ENCODE measurements at places on chromosomes 7 and 10.
A peak's percentile ranks its signal among the peaks of the same experiment; 100 is the strongest.

- DNase-seq, result no peak
These were observed 19.3 kb downstream of the OR2F1 start for GRCh38 chr7:143973870-143974416.

GRCh38 chr10:115335366-115335765 is 242.2 kb downstream of the ATRNL1 start:
- no peak for DNase-seq

DNA sequence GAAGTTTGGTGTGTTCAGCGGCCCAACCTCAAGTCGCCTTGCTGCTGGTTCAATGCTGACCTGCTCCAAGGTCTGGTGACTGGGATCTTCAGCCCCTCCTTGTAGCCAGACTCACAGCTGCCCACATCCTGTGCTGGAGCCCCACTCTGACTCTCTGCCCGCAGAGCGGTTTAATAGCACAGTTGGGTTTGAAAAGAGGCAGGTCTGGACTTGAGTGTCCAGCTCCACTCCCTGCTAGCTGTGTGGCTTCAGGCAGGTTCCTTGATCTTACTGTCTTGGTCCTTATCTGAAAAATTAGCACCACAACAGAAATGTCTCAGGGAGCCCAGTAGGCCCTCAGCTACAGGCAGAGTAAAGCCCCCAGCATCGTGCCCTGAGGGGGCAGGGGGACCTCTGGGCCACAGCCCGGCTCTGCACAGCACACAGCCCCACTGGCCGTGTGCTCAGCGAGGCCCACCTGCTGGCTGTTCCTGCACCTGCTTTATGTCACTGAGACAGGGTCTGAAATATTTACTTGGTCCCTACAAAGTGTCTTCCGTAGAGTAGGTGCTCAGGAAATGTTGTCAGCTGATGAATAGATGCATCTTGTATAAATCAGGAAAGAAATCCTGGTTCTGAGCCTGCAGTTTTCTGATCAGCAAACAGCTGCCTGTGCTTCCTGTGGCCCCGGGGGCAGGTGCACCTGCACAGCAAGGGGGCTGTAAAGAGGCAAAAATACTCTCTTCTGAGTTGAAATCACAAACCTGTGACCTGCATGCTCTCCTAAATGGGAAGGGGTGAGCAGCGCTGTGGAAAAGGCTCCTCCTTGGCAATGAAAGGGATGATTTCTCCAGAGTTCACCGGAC is 155.5 kb downstream of the SVIL start:
- DNase-seq, result no peak

DNA sequence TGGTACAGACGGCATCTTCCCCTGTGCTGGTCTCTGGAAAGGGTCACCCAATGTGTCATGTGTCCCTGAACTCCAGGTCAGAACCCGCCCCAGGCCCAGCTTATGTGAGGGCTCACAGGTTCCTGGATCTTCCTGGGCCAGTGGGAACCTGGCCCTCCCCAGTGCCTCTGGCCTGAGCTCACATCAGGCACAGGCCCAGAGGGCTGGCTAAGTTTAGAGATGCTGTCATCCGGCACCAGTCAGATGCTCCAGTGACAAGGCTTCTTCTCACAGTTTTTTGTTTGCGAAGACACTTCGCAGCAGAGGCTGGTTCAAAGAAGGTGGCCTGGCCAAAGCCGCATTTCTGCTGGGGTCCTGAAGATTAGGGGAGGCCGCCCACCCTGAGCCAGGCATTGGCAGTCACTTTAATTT is 11.8 kb downstream of the CAMK2B start:
- no peak for DNase-seq

DNA sequence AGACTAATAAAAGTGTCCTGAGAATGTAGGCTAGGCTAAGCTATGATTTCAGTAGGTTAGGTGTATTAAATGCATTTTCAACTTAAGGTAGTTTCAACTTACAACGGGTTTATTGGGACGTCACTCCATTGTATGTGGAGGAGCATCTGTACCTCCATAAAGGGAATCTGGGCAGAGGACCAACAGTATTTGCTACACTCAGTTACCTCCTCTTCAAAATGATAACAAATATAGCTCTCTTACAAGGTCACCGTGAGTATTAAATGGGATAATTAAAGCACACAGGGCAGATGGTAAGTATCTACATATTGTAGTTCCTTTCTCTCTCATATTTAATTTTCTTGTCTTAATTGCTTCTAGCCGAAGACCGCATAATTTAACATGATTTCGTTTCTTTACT is 59.0 kb upstream of the FGL2 start:
- no peak for DNase-seq

DNA sequence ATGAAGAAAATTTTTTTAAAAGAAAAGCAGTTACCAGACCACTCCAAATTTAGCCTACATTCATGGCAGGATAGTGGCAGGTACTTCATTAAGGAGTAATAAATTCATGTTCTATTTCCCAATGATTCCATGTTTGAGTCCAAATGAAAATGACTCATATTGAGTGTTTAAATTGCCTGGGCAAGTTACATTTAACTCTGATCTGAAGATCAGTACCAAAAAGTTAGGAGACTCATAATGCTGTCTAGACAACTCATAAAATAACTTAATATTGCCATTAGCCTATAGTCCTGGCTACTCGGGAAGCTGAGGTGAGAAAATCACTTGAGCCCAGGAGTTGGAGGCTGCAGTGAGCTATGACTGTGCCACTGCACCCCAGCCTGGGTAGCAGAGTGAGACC is 13.0 kb downstream of the BRAF start:
- no peak for DNase-seq

GRCh38 chr10:88288320-88289059 is 294.6 kb downstream of the RNLS start:
- DNase-seq, result no peak

GRCh38 chr10:97714401-97715258 is 1.1 kb downstream of the MARVELD1 start:
- DNase-seq, result peak; percentile 71

- peak; percentile 21 for DNase-seq
These were observed 203.2 kb downstream of the DNAJB6 start for GRCh38 chr7:157540020-157540419.

DNA sequence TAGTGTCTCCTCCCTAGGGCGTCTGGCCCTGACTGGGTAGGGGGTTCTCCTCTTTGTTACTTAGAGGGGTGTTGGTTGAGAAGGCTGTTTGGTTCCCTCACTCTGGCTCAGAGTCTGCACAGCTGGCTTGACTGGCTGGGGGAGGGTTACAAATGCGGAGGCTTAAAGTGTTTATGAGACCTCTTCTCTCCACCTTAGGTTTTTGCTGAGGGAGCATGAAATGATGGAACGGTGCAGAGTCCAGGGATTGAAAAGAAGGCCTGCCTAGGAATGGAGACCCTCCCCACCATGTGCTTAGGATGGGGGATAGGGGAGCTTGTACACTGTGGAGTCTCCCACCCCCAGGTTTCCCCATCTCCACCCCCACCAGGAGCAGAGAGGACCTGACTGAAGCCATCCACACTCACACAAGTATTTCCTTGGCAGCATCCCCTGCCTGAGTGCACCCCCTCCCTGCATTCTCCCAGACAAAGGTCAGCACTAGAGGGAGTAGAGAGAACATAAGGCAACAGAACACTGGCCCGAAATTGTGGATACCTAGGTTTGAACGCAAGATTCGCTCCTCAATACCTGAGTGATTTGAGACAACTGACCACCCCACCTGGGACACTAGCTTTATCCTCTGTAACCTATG is 1.7 kb upstream of the LDB1 start:
- DNase-seq, result no peak

DNA sequence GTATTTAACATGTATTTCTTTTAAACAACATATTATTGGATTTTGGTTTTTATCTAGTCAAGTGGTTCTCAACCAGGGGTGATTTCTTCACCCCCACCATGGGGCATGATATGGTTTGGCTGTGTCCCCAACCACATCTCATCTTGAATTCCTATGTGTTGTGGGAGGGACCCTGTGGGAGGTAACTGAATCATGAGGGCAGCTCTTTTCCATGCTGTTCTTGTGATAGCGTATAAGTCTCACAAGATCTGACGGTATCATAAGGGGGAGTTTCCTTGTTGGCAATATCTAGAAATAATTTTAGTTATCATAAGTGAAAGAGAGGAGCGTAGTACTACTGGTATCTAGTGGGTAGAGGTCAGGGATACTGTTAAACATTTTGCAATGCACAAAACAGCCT is 37.6 kb downstream of the TMEM168 start:
- DNase-seq, result no peak

- DNase-seq, result no peak
These were observed 56.0 kb upstream of the ST8SIA6 start for GRCh38 chr10:17510242-17510908.

DNA sequence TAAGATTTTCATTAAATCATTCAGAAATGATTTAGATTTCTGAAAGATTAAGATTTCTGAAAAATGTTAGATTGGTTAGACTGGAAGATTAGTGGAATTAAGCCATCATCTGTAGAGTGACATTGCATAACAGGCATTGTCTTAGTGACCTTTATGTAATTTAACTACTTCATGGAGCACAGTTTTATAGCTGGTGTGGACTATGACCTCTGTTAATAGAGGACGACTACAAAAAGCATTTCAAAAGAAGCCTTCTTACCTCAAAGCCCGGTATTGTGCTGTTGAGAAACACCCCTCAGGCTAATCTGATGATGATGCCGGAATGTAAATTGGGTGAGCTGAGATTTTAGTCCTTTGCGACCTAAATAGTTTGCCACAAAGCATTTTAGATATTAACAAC is 55.6 kb downstream of the GALNT11 start:
- DNase-seq, result no peak

DNA sequence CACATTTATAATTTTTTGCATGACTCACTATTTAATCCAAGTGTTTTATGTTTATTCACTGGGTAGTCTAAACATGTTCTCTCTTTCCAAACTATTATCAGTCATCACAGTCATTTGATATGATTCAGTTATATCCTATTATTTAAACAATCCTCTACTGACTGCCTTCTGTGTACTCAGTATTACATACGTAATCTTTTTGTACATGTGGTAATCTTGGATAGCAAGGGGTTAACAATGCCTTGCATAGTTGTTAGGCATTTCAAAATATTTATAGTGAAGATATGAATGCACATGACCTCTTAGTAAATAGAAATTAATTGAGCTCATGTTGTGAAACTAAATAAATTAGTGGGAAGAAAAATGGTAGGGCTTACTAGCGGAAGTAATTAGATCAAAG is 379.4 kb upstream of the KIAA1217 start:
- no peak for DNase-seq

DNA sequence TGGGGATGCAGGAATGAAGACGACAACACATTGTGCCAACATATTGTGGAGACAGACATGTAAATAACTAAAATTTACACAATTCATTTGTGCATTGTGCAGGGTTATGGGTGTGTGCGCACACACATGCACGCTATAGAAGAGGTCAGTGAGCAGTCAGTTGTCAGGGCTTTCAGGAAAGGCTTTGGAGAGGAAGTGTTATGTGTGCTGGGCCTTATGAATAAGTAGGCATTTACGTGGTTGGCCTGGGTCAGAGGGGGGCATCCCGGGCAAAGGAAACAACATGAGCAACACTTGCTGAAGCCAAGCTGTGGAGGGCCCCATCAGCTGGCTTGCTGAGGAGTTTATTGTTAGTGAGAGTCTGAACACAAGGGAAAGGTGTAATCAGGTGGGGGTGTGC is 4.1 kb downstream of the PRXL2A start:
- DNase-seq, result no peak

DNA sequence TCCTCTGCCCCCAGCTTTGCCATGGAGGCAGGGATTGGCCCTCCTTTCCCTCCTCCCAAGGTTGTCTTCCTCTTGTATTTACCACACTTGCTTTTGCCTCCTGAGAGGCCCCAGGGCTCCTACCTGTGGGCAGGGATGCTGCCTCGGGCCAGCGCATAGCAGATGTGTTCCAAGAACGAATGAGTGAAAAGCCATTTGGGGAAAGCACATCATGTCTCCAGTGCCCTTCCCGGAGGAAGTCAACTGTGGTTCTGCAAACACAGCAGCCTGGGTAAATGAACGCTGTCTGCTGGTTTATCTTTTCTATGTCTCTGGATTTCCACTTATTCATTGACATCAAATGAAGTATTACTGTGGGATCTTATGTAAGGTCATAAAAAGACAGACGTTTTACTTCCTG is 161.7 kb downstream of the FANK1 start:
- no peak for DNase-seq

DNA sequence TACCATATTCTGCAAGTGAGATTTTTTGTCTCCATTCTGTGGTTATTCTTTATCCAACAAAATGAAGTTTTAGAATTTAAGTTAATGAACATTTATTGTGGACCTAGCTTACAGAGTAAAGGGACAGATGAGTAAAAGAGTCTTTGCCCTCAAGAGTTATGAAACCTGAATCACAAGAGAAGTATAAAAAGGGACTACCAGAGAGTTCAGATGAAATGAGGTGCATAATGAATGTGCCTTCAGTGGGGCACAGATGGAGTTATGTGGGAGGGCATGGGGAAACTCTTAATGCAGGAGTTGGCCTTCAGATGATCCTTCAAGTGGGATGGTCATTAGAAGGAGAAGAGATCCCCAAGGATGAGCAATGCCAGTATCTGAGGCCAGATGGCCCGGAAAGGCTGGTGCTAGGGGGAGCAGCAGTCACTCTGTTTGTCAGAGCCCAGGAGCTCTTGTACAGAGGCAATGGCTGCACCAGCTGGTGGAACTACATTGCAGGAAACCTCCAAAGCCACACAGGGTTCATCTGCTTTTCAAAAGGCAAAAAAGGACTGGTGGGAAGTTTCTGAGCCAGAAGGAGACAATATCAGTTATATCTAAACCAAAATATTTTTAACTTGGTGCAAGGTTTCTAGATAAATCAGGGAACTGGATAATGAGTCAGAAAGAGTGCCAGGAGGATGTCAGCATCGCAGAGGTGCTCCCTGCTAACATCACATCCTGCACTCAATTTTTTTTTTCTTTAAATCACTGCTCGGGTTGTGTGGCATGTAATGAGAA is 162.0 kb downstream of the KLF6 start:
- DNase-seq, result no peak

GRCh38 chr7:50312250-50313162 is 8.0 kb downstream of the IKZF1 start:
- no peak for DNase-seq

DNA sequence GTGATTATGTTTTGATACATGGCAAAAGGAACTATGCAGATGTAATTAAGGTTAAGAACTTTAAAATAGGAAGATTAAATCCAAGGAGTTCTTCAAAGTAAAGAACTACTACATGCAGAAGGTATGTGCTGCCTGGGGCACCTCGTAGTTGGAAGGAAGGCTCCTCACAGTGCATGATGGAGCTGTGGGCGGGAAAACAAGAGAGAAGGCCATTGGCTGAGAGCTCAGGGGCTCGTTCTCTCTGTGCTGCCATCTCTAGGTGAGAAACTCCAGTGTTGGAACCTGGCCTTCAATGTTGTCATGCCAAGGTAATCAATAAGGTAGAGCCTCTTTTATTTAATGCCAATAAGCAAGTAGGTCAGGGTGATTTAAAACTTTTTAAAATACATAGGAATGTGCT is 391.4 kb upstream of the ETV1 start:
- no peak for DNase-seq

DNA sequence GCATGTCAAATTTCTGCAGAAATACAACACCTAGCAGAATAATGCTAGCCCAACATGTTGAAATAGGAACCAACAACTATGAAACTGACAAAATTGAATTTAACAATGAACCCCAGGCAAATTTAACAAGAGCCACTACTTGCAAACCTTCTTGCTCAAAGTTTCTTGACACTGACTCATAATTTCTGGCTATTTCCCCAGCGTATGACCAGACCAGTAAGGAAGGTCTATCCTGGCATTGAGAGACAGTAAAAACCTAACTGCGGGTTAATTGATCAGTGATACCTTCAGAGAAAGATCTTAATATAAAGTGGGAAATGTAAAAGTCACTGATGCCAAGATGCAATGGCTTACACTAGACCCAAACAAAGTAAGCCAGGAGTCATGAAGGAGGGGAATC is 510.1 kb downstream of the ARL4A start:
- DNase-seq, result no peak

All from Peyer's patch (tissue), 4 donors.